ENCODE measurements at places on chromosomes 1 and 21.

- DNase-seq, result no peak
Observed at GRCh38 chr1:197339106-197340060, 71.3 kb downstream of the CRB1 start.

DNA sequence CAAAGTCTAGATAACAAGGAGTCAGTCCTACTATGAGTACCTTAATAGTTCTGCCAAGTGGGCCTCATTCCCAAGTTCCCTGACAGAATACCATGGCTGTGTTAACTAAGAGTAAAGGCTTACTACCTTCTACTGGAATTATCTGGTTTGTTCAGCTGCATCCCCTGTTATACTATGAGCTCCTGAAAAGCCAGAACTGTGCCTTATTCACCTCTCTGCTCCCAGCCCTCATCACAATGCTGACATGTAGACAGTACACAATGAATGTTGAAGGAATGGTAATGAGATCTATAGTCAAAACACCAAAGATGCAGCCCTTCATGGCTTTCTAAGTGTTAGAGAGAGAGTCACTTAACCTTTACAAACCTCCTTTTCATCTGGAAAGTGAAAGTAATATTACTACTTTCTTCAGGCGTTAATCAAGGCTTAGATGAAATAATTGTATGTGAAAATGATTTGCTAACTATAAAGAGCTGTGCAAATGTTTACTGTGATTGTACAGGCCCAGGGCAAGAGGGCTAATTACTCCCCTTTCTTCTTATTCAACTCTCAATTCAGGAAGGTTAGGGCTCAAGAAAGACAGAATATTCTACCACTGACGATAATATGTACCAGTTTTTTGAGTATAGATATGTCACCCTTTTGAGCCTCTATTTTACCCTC is 70.3 kb upstream of the MROH9 start:
- no peak for DNase-seq

DNA sequence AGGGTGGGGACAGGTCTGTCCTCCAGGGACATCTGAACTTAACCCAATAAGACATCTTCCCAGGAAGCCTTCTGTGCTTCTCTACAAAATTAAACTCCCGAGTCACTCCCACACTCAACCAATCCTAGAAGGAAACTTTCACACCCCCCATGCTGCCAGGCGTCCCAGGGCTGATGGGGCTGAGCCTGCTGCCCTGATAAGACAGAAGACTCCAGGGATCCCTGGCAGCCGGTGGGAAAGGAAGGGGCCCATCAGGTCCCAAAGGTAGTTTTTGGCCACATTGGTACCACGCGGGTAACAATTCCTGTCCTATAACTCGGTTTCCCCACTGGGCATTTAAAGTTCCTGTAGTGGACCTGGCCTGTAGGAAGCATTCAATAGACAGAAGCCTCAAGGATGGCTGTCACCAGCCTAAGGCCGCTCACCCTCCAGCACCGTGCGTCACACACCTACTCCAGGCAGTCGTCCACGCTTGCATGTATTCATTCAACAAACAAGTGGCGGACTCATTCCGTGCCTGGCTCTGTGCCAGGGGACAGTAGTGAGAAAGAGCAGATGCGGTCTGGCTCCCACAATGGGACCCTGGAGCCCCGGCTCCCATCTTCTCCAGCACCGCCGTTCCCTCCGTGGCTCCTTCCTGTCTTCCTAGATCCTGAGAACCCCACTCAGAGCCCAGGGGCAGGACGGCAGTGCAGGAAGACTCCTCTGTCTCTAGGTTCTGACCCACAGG is 465.2 kb downstream of the NPHP4 start:
- no peak for DNase-seq

DNA sequence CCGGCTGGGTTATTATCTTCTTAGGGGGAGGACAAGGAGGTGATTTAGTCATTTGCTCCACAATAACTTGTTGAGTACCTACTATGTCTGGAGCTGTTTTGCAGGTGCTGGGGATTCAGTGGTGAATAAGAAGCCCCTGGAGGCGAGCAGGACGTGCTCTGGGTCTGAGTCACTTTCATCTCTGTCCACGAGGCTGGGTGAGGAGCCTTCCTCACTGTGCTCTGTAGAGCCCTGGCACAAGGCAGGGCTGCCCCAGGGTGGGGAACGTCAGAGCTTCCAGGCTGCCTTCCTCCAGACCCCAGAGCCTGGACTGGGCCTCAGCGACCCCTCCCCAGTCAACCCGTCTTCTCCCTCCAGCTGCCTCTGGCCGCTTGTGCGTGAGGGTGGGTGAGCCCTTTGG is 2.5 kb upstream of the PADI6 start:
- no peak for DNase-seq

- DNase-seq, result no peak
Observed at GRCh38 chr21:31977816-31978215, 105.0 kb downstream of the HUNK start.

GRCh38 chr1:78683079-78683478 is 33.4 kb downstream of the IFI44 start:
- no peak for DNase-seq

DNA sequence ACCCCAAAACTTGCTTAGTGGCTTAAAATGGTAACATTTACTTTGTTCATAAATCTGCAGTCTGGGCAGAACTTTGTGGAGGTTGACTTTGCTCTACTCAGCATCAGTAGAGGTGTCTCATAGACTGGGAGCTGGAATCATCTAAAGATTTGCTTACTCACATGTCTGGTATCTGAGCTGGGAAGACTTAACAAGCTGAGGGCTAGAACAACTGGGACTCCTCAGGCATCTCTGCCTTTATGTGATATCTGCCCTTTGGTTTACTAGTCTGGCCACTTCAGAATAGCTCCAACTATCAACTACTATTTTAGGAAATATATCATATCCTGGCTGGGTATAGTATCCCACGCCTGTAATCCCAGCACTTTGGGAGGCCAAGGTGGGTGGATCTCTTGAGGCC is 82.5 kb downstream of the C4BPA start:
- DNase-seq, result no peak

GRCh38 chr1:153945131-153945794 is 1.3 kb downstream of the DENND4B start:
- DNase-seq, result peak; percentile 55

- peak; percentile 91 for DNase-seq
Observed at GRCh38 chr1:41689558-41689981, 205.1 kb upstream of the EDN2 start.

- no peak for DNase-seq
Observed at GRCh38 chr1:43396059-43396458, 6.4 kb downstream of the SZT2 start.

DNA sequence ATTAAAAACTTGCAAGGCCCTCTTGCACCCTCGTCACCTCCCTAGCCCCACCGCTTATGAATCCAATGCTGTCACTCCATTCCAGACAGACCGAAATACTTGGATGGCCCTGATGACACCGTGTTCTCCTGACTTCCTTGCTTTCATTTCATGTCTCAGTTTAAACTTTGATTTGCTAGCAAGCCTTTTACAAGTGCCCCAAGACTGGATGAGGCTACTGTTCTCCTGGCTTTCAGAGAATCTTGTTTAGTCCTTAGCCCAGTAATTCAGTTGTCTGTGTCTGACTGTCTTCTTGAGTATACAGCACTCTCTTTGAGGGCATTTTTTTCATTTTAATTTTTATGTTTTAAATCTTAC is 824 bp upstream of the IFI44L start:
- DNase-seq, result peak; percentile 59

DNA sequence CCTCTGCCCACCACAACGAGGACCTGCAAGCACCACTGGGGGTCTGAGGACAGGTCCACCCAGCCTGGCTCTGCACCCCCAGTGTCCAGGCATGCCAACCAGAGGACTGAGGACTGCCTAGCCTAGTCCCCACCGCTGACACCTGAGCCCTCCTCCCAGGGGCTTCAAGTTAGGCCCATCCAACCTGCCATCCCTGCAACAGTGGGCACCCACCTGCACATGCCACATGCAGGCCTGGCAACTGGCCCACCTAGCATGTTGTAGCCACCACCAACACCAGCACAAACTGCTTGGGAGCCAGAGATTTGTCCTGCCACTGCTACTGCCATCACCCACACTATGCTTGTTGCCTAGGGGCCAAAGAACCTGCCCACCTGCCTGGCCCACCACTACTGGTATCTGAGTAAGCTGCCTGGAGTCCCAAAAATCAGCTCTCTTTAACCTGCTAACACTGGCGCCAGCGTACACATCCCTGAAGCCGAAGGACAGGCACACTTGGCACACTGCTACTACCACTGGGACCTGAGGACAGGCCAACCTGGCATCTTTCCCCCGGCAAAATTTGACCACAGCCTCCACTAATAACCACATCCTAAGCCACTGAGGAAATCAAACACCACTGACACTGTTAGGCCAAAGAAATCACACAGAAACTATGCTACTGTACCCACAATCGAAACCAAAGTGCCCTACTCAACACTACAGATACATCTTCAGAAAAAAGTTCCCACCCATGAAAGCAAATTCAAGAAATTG is 61.5 kb downstream of the PSMG1 start:
- DNase-seq, result no peak
